KG1 (cell line): ENCODE measurements at places on chromosomes 7 and 10.
A peak's percentile ranks its signal among the peaks of the same experiment; 100 is the strongest.

DNA sequence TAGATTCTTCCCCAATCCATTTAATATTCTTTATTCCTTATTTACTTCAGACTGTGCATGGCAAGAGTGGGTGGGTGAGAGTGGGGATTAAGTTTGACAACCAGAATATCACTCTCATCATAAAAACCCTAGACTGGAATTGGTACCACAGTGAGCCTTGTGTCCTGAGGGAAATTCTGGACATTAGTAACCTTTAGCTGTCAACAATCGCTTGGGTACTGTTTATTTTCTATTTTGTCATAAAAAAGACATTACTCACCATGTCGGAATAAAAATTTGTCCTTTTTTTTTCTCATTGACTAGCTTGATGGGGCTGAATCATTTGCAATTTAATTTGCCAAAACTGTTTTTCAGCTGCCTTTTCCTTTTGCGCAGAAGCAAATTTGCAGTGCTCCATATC, 176.1 kb upstream of the SEMA3C start:
- no peak for DNase-seq

DNA sequence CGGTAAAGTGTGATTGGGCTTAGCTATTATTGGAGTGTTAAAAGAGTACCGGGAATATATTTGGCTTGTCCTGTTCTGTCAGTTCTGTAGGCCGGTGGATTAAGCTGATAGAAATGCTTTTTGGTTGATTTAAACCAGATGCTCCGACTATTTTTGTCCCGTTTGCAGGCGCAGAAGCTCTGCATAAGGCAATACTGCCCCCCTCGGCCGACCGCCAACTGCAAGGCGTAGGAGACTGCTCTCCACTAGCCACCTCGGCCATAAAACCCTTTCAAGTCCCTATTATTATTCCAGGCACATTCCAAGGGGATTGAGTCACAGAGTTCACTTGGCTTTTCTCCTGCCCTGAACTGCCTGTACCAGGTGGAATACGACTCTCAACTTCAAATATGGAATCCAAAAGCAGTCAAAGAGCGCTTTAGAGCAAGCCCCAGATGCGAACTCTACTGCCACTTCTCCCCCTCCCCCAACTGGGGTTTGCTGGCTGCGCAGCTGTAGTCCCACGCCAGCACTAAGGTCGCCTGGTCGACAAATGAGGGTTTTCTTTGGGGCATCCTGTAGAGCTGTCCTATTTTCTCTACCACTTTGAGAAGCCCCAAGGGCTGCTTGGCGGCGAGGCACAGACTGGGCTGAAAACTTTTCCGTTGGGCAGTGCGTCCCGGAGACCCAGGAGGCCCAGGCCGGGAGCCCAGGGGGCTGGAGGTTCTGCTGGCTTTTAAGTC, 108.3 kb downstream of the REEP3 start:
- peak; percentile 87 for DNase-seq

DNA sequence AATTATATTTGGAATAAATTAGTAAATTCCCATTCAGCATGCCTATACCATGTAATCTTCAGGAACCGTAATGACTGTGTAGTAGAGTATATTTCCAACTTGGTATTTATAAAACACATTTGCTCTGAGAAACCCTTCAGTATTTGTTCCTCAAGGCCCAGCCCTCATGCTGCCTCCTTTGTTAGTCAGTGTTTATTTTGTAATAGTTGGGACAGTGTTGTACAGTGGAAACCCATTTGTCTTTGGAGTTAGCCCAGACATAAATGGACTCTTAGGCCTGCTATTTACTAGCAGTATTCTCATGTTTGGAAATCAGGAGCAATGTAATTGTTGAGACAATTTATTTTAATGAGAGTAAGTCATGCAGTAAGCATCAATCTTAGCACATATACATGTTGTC, 686.9 kb downstream of the AUTS2 start:
- DNase-seq: no peak

GRCh38 chr7:113366122-113366521, 247.8 kb upstream of the SMIM30 start:
- no peak for DNase-seq

DNA sequence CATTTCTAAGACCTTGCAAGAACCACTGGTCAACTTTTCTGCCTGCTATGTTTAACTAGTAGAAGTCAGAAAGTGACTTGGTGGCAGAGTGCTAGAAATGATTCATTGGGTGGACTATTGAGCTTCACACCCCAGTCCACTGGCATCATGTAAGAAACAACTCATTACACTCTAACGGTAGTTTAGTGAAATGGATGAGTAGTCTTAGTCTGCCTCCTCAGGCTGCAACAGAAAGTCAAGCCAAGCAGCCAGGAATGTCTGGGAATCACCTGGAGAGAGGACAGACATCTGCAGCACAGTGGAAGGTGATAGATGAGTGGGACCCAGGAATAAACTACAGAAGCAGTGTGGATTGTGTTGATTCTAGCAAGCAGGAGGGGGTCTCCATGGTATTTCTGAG, 125.4 kb downstream of the AUTS2 start:
- DNase-seq: no peak

DNA sequence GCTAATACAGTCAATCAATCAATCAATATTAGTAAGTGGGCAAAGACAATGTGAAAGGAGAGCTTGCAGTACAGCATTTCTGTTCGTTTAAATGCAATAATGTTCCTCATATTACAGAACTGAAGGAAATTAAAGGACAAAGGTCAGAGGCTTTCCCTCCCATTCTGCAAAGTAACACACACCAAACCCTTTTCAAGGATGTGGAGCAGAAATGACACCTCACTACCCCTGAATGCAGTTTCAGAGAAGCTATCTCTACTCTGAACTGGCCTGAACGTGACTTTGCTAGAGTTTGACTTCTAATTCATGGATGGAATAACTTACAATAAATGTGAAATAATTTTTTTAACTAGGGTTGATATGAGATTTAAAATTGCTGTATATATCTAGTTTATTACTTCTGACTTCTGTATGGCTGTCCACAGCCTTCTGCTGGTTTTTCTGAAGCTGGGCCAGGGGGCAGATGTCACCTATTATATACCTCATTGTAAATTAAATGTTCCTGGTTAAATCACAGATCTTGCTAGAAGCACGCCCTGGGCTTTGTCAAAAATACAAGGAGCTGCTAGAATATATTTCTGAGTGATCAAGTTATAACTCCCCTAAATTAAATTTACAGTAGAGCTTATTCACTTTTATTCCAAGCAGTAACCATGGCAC, 156.9 kb upstream of the C7orf33 start:
- DNase-seq: no peak

- no peak for DNase-seq
These were observed 8.8 kb downstream of the AKAP9 start for GRCh38 chr7:91949221-91950009.

DNA sequence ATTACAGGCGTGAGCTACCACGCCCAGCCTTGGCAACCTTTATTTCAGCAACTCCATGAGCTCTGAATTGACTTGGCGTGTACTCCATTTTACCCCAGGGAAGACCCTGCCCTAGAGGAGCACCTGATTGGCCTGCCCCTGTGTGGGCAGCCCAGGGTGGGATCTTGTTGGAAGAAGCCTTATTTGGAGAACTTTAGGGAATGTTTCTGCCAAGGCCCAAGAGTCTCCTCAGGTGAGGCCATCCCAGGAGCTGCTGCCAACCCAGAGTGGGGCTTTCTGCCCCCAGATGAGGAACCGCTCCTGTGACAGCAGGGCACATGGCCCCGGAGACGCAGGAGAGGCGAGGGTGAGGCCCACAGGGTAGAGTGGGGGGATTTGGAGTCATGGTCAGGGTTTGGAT, 42.0 kb downstream of the VWA2 start:
- DNase-seq: no peak

- no peak for DNase-seq
These were observed 200.8 kb upstream of the LRRN3 start for GRCh38 chr7:110890101-110890500.

- DNase-seq: no peak
These were observed 95.8 kb downstream of the NRP1 start for GRCh38 chr10:33238643-33239042.

DNA sequence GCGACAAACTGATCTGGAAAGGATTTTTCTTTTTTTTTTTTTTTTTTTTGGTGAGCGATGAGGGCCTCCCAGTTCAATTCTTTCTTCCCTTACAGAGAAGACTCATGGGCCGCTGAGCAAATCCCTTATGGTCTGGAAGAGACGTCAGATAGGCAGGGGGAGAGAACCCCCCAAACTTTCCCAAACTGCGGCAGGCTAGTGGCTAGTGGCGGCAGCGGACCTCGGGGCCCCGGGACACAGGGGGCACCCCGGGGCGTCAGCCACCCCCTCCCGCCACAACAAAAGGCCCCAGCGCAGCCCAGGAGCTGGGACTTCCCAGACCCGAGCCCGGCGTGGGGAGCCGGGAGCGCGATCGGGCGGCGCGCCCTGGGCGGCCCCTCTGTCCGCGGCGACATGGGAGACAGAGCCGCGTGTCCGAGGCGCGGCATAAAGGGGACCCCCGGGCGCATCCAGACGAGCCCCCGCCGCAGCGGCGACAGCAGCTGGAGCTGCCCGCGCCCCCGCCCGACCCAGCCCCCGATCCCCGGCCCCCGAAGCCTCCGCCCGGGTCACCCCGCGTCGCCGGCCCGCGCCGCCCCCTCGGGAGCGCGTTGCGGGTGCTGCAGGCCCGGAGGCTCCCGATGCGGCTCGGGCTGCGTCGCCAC, 755 bp downstream of the FAM171A1 start:
- no peak for DNase-seq

- DNase-seq: no peak
These were observed 23.9 kb upstream of the PLPP4 start for GRCh38 chr10:120433141-120433540.

- DNase-seq: no peak
These were observed 43.7 kb upstream of the NXPH1 start for GRCh38 chr7:8389593-8390261.

DNA sequence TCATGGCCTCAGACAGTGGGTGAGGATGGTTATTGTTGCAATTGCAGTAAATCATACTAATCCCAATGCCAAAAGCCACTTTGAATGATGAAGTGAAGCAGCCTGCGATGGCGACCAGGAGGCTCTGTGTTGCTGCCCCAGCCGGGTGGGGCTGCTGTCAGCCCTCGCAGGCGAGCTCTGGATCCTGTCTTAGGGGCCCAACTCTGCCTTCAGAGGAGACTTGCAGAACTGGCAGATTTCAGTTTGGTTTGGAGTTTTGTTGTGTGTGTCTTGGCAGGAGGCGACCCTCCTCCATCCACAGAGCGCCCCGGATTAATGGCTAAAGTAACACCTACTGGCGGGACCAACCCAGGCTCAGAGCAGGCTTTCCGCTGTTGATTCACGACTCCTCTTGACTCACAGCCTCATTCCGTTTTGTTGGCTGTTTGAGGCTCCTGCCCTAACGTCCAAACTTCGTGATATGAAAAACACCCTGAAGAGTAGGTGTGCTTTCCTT, 67.9 kb upstream of the BMPER start:
- no peak for DNase-seq

DNA sequence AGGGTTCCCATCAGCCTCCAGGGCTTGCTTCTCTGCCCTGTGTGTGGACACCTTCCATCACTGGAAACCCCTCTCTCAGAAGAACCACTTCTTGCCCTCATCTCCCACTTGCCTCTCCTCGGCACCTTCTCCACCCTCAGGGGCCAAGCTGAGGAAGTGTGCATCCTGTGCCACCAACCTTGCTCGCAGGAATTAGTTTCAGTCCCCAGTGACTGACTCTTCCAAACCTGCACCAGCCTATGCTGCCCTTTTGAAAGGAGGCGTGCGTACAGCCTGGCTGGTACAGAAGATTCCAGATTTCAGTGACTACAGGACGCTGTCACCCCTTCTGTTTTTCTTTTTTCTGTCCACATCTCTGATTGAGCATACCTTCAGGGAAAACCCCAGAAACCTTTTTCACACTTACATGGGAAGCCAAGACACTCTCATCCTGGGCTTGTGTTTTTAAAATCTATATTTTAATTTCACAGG, 67.1 kb downstream of the IKZF1 start:
- no peak for DNase-seq

GRCh38 chr7:137626469-137627067, 220.2 kb downstream of the DGKI start:
- no peak for DNase-seq

GRCh38 chr10:86965986-86966654, 2.2 kb upstream of the ADIRF start:
- no peak for DNase-seq

DNA sequence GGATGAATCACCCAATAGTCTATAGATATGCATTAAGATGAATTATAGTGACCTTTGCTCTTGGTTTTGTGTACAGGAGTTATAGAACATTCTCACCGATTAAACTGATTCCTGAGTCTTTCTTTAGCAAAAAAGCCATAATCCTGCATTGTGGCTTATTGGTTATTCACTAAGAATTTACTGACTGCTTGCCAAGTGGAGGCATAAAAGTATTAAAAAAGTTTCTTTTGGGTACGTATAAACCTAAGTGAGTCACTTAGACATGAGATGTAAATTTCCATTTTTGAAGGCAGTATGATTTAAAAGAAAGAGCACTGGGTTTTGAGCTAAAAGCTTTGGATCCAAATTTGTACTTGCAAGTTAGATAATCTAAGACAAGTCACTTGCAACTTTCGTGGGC, 100.7 kb downstream of the CDK6 start:
- DNase-seq: no peak

- DNase-seq: no peak
These were observed 20.5 kb downstream of the TRIM4 start for GRCh38 chr7:99898836-99899235.

GRCh38 chr7:29415215-29415614, 148.4 kb upstream of the PRR15 start:
- no peak for DNase-seq

DNA sequence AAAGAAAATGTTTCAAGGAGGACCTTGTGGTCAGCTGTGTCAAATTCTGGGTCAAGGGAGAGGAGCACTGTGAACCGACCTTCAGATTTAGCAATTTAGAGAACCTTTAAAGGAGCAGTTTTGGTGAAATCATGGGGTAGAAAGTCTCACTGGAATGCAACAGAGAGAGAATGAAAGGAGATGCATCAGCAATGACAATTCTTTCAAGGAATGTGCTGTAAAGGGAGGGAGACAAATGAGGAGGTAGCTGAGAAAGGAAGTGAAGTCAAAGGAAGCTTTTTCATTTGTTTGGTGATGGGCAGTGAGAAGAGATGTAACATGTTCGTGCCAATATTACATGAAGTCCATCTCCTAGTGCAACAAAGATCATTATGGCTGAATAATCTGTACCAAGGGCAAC, 166.0 kb downstream of the TSPAN12 start:
- no peak for DNase-seq

DNA sequence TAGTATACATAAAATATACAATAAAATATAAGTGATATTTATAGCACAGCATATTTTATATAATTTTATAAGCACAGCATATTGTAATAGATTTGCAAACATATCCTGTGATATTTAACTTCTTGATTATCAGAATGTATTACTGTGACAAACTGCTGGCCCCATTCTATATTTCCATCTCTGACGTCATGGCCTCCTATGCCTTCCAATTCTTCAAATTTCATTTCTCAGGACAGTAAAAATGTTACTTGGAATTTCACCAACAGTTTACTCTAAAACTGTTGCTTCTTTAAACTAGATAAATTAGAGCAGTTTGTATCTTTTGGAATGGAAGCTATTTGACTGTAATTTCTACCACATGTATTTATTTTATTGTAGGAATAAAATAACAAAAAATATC, 102.5 kb upstream of the SLC25A13 start:
- DNase-seq: no peak
